ENCODE measurements at places on chromosomes 3 and 15.

DNA sequence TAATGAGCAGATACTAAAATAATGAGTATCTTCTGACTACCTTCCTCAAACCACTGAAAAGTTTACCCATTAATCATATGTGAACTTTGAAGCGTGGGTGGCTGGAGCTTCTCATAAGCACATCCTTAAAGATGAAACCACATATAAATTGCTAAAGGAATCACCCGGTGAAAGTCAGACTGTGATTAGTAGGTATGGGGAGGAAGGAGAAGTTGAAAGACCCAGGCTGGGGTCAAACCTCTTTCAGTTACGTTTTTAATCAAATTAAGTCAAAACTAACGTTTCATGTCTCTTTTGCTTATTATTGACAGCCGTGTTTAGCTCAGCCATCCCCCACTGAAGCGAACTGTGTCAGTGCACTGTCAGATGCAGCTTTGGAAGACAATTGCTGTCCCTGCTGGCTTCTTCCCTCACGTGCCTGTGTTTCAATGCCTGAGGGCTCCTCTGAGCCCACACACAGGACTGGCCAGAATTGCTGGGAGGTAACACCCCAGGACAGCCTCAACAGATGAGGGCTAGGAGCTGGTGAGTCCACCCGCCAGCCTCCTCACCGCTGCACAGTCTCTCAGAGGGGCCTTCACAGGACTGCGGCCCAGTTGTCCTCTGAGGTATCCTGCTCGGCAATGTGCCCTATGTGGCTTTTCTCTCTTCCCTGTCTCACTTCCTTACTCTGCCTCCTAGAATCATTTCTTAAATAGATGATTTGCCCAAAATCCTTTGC is 29.3 kb upstream of the SH3BP5 start:
- DNase-seq = no peak

DNA sequence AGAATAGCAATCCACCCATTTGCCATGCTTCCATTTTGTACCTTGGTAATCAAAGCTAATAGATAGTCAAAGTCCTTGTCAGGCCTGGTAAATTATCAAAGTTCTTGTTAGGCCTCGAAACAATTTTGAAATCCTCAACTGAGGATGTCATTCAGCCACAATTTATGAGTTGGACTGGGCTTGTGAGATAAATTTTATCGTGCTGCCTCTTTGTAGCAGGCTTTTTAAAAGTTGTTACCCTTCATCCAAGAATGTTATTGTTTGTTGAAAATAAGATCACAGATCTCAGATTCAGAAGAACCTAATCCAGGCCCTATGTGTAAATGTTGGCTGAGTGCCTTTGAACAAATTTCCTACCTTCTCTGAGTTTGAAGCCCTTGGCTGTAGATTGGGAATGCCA is 143.3 kb upstream of the PROK2 start:
- DNase-seq = no peak

DNA sequence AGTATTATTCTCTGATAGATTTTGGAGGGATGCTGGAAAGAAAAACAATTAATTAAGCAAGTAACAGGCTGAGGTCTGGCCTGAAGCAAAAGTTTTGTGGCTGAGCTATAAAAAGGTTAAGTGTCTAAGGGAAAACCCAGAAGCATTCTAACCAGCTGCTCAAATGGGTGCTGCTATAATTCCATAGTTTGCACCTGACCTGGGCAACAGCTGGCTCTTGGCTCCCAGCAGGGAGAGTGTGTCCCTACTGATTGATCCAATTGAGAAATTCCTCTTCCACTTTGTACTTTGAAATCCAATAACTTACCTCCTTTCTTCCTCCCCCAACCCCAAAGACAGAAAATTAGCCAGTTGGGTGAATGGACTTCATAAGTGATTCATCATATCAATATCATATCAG is 27.7 kb upstream of the SMAD3 start:
- no peak for DNase-seq

- no peak for DNase-seq
Measured at GRCh38 chr3:188349351-188349901, 195.5 kb downstream of the LPP start.

DNA sequence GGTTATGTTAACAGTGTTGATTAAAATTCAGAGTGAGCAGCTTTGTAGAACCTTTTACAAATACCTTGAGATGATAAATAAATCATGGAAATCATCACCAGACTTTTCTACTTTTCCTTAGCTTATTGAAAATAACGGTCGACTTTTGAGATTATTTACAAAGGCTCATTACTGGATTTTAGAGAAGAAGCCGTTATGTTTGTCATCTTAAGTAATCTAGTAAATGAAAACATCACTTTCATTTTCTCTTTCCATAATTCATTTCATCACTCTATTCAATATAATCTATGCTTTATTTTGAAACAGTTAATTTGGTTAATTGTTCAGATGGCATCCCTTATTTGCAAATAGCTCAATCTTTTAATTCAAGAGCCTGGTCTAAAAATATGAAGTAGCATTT is 3.6 kb downstream of the PLCL2 start:
- DNase-seq = peak; percentile 39
